ENCODE measurements at places on chromosomes 13 and 19.

DNA sequence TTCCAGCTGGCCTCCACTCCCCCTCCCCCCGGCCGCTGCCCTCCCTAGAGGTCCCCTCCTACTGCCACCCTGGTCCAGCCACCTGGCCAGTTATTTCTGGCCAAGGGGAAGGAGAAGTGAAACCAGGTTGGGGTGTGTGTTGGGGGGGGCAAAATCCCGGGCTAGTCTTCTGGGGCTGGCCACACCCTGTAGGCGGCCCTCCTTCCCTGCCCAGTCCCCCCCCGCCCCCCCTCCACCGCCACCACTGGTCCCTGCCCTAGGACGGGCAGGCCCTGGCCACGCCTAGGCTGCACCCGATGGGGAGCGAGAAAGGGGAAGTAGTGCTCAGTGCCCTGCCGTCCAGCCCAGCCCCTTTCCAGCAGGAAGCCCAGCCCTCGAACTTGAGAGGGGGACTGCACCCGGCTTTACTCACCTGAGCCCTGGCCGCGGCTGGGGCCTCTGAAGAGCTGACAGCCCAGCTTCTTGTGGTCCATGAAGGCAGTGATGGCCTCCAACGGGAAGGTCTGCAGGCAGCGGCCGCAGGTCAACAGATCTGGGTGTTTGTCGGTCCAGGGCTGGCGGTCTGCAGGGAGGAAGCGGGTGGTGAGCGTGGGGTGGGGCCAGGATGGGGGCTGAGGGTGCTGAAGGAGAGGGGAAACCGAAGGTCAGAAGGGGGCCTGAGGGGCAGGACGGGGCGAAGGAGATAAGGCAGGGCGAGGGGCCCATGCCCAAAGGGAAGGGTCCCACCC lies 813 bp downstream of the ZNF296 start:
- no peak for DNase-seq

DNA sequence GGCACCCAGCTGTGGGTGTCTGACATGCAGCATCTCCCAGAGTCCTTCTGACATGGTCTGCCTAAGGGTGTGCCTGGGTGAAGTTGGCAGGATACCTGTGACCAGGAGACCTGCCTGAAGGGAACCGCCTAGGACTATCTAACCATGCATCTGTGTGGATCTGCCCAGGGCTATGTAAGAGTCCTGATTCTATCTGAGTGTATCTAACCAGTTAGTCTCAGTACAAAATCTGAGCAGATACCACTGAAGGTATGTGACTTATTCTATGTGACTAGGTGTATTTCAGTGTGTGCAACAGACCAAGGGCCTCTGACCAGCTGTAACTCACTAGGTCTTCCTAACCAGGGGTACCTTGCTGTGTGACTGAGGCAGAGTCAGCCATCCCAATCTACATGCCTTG lies 28.2 kb upstream of the FBL start:
- no peak for DNase-seq

GRCh38 chr19:11435833-11436313 lies 438 bp downstream of the PRKCSH start:
- peak; percentile 27 for DNase-seq

DNA sequence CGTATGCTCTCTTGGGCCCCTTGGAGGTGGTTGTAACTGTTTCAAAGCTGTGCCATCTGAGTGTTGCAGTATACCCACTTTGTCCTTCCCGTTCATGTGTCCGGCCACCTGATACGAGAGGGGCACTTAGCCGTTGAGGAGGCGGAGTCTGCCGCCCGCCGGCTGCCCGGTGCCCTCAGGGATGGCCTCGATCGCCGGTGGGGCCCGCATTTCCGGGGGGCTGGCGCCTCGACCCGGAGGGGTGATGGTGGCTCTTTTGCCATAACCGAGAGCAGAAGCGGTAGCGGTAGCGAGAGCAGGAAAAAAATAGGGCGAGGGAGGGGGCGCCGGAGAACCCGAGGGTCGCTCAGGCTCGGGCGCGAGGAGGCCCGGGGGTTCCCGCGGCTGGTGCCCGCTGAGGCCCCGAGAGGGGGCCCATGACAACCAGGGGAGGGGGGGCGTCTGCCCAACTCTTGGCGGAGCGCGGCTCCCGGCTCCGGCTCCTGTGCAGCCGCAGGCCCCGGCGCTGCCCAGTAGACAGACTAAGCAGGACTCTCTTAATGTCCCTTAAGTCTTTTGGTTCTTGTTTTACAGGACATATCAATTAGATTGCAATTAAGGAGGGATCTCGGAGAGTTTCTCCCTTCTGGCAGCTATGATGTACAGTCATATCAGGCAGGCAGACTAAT lies 342.7 kb upstream of the SGCG start:
- no peak for DNase-seq

DNA sequence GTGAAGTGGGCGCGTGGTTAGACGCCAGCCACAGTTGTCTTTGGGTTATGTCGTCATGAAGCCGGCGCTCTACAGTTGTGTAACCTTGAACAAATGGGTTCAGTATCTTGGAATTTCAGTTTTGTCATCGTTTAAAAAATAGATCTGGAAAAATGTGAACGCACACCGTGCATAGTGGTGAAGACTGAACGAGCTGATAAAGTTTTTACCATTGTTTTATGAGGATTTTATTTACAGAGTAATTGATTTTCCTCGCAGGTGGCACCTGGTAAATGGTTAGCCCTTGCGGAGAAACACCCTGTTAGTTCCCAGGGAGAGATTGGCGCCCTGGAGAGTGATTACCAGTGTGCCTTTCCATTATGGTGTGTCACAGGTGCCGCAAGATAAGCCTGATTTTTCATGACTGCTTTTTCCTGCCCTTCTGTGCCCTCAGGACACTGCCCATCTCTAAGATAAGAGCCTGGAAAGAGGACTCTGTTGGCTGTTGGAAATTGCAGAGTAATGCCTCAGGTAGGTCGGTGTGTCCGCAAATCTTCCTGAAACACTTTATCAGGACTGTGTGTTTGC lies 577 bp downstream of the ZNF181 start:
- DNase-seq = no peak

DNA sequence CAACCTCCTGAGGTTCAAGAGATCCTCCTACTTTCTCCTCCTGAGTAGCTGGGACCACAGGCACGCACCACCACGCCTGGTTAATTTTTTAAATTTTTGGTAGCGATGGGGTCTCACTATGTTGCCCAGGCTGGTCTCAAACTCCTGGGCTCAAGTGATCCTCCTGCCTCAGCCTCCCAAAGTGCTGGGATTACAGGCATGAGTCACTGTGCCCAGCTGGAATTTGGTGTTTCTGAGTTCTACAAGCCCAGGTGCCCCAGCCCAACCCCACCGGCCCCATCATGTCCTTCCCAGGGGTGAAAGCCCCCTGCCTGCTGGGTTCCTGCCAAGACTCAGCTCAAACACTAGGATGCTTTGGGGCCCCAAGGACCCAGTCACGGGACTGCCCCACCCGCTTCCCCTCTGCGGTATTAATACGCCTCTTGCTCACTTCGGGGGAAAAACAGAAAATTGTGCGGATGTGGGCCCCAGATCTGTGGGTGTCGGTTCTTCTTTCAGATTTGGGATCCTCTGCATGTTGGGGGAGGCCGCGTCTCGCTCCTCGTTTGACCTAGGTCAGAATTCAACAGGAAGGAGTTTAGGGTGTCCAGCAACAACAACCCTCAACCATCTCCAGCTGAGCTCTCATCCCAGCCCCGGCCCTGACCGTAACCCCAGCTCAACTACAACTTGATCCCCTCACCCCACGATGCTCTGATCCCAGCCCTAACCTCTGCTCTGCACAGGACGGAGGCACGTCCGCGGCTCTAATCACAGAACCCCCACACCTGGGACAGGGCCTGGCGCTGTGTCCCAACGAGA lies 3.7 kb upstream of the FCER2 start:
- DNase-seq = peak; percentile 56

DNA sequence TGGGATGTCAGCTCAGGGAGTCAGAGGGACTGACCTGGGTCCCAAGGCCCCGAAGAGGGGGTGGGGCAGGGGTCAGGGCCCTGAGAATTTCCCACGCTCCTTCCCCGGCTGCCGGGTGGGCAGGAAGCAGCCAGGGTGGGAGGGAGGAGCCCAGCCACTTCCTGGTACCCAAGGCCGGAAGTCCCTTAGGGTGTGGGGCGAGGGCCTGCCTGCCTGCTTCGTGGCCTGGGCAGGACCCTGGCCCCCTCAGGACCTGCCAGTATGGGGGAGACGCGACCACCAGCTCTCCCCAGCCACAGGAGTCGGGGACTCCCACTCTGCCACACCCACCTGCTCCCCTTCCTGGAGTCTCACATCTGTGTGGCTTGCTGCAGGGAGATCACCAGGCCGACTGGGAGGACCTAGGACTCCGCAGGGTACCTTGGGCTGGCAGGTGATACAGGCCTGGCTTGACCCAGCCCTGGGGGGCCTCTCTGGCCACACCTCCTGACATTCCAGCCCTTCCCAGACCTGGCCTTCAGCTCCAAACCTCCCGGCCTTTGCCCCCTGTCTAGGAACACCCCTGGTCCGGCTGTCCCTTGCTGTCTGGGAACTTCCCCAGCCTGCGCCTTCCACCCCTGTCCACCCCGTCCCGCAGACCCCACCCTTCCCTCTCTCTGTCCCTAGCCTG lies 9.8 kb upstream of the CIRBP start:
- DNase-seq = peak; percentile 60

GRCh38 chr19:6532244-6532999 lies 1.6 kb downstream of the TNFSF9 start:
- DNase-seq = no peak

DNA sequence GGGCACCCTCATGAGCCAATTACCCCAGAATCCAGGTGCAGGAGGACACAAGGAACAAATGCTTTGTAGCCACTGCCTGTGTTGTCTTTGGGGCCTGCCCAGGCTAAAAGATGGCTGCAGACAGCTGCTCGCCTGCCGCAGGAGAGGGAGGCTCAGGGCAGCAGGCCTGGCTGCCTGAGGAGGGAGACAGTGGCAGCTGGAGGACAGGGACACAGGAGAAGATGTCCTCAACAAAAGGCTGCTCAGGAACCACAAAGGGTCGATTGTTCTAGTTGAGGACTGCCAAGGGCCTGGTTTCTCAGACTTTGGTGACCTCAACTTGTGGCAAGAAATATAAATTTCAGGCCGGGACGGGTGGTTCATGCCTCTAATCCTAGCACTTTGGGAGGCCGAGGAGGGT lies 7.6 kb downstream of the SIRT2 start:
- DNase-seq = no peak

- DNase-seq = no peak
These were observed 3.2 kb downstream of the EHD2 start for GRCh38 chr19:47716270-47716937.

DNA sequence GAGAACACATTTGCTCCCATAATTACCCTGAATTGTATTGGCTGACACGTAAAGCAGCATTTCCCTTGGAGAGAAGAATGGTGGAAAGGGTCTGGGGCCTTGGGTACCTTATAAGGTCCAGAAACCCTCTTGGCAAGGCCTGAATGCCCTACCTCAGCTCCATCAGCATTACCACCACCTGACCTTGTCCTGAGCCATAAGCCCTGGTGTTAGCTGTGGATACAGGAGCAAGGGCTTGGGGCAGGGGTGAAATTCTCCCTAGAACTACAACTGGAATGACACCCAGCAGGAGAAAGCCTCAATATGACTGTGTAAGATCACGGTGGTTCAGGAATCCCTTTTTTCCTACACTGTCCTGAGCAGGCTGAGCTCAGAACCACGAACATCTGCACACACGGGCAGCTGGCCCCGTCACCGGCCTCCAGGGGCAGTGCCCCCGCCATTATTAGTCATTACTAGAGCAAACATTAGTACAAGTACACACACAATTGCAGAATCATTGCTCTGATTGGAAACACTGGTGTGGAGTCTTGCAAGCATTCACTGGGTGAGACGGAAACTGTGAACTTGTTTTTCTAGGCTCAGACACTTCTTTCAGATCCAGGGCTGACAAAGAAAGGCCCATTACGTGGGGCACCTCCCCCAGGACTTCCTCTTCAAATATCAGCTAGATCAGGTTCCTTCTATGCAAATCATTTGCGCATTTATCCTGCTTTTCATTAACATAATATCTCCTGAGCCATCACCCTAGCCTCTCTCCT lies 26.8 kb upstream of the MTIF3 start:
- peak; percentile 8 for DNase-seq

- DNase-seq = no peak
These were observed 8.9 kb upstream of the VN1R1 start for GRCh38 chr19:57465680-57466381.

DNA sequence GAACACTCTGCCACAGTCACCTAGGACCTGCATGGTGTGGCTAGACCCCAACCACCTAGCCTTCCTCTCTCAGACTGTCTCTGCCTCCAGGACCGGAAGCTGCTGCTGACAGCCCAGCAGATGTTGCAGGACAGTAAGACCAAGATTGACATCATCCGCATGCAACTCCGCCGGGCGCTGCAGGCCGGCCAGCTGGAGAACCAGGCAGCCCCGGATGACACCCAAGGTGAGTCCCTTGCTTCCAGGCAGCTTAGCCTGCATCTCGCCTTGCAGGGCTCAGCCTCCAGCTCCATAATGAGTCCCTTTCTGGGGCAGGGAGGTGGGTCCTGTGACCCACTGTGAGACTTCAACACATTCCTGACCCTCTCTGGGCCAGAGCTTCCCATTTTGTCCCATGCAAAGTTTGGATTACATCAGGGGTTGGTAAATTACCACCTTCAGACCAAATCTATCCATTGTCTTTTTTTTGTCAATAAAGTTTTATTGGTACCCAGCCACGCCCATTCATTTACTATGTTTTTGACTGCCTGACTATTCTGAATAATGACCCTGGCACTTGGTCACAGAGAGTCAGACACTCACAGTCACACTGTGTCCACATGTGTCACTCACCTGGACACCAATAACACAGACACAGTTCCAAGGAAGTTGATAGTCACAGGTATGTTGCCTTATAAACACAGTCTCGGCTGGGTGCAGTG lies 13.4 kb downstream of the PKN1 start:
- DNase-seq = no peak

- no peak for DNase-seq
These were observed 7.7 kb upstream of the IRS2 start for GRCh38 chr13:109794095-109794494.

DNA sequence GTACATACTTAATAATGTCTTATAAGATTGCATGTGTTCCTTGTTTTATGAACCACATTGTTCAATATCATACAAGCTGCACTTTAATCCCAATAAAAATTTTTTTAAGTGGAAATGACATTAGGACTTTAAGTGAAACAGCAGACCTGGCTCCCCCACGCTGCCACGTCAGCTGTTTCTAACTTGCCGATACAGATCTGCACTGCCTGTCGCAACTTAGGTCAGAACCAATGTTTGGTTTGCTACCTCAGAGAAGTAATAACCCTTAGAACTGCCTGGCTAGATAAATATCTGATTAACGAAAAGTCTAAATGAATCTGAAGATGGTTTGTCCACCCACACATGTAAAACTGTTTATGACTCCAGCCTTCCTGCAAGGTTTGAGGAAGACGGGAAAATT lies 327.5 kb upstream of the DACH1 start:
- no peak for DNase-seq

DNA sequence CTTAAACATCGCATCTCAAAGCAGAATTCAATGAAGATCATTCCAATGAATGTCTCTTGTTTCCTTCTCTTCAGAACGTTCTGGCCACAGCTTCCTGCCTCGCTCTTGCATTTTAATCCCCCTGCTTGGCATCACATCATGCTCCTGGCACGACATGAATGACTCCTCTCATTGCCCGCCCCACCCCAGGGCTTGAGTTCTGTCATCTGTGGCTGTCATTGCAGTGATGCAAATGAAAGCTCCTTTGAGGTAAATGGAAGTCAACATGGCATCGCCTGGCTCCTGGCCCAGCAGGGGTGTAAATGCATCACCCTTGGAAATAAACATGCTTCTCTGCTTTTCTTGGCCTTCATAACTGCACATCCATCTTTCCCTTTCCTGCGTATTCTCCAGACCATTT lies 48.6 kb downstream of the SCEL start:
- DNase-seq = no peak
